ENCODE measurements at places on chromosomes 5 and 9. TPM values are rescaled to one million over a fixed set of nuclear protein-coding genes. Genes with fewer than 3 reads are reported as not detected.

The MEIKIN gene
- total RNA-seq, result not detected

The CAMK2A gene
- not detected for total RNA-seq

The ADAMTSL1 gene
- 17.2 TPM for total RNA-seq

The MYORG gene
- total RNA-seq, result 14.2 TPM

The FGF18 gene
- not detected for total RNA-seq

The F12 gene
- 4.3 TPM for total RNA-seq

GRCh38 chr9:125787715-125788114 lies 40.5 kb downstream of the PBX3 start:
- no peak for DNase-seq

GRCh38 chr5:58041884-58042283 lies 418.0 kb downstream of the PLK2 start:
- DNase-seq, result no peak

DNA sequence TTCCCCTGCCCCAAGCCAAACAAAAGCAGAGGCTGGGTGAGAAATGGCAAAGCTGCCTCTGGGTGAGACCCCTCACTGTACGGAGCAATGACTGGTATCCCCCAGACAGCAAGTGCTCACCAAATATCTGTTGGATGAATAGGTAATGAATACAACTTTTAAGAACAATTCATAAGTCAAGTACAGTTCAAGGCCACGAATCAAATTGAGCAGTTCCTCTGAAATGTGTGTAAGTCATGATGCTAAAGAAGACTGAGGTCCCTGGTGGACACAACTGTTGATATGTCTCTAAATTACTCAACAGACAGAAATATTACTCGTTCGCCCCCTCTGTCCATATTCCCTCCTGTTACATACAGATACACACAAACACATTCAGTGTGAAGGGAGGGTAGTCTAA lies 160.7 kb downstream of the GLIS3 start:
- DNase-seq, result no peak

GRCh38 chr9:136439481-136440408 lies at the start of gene INPP5E:
TSS of gene INPP5E (minus strand) at chr9:136439845. CDS start at chr9:136439419, 426 bp downstream.
- no peak for DNase-seq

DNA sequence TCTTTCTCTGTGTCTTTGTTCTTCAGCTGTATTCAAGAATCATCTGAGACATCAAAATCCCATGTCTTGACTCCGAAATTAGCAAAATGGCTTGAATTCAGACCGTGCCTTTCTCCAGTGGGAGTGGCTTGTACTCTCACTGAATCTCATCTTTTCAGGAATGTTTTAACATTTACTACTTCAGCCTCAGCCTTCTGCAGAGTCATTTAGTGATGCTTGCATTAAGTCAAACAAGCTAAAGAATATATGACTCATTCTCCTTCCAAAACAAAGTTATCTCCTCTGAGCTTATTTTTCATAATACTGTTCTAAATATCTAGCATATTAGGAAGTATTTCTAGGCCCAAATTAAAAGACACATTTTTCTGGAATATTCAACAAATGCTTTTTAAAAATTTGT lies 205.3 kb downstream of the CDH10 start:
- DNase-seq, result no peak

- DNase-seq, result no peak
Observed at GRCh38 chr5:155332618-155333017, 319.1 kb downstream of the KIF4B start.

Measured in glomerular endothelial cell (primary cell).